ENCODE measurements at places on chromosomes 2 and 18. TPM values are rescaled to one million over a fixed set of nuclear protein-coding genes. Genes with fewer than 3 reads are reported as not detected.
A peak's percentile ranks its signal among the peaks of the same experiment; 100 is the strongest.

ANKRD62 gene
- total RNA-seq, result not detected

DSG4 gene
- total RNA-seq, result not detected

DNA sequence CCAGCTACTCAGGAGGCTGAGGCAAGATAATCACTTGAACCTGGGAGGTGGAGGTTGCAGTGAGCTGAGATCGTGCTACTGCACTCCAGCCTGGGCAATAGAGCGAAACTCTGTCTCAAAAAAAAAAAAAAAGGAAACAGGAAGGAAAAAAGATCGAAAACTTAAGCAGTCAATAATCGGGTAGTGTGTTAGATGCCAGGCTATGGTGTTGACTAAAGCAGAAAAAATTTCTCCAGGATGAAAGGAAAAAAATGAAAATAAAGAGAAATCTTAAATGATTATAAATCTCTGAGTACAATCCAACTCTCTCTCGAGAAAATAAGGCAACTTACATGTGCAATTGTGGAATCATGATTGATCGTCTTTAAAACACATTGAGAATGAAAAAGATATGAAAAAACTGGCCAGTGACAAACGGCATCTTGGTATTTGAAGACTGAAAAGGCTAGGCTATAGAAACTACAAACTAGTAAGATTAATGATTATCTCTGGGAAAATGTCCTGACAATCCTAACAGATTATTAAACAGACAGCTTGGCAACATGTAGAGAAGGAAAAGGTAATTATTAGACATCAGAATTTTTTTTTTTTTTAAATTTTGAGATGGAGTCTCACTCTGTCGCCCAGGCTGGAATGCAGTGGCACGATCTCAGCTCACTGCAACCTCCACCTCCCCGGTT is 16.3 kb upstream of the EPHA4 start:
- H3K4me3 ChIP-seq, result no peak overlapping the region
- no peak for DNase-seq
- no peaks in the 10 kb centered on the region for H3K36me3 ChIP-seq
- peaks cover 24% of the 10 kb centered on the region for H3K4me1 ChIP-seq

DNA sequence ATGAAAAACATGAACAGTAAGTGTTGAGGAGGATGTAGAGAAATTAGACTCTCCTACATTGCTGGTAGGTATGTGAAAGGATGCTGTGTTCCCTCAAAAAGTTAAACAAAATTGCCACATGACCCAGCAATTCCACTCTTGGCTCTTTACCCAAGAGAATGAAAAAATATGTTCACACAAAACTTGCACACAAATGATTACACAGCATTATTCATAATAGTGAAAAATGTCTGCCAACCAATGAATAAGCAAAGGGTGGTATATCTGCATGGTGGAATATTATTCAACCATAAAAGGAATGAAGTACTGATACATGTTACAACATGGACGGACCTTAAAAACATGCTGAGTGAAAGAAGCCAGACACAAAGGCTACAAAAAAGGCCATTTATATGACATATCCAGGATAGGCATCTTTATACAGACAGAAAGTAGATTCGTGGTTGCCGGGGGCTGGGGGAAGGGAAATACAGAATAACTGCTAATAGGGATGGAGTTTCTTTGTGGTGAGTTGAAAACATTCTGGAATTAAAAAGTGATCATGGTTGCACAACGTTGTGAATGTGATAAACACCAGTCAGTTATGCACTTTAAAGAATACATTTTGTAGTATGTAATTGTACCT is 85.4 kb upstream of the MYO3B start:
- H3K4me3 ChIP-seq, result no peak overlapping the region
- peaks cover 39% of the 10 kb centered on the region for H3K36me3 ChIP-seq
- DNase-seq, result no peak
- H3K27me3 ChIP-seq, result no peaks in the 10 kb centered on the region

GRCh38 chr2:109141727-109142283 is 12.8 kb downstream of the SH3RF3 start:
- no peaks in the 10 kb centered on the region for H3K27me3 ChIP-seq
- no peak for DNase-seq
- H3K36me3 ChIP-seq, result no peaks in the 10 kb centered on the region

DNA sequence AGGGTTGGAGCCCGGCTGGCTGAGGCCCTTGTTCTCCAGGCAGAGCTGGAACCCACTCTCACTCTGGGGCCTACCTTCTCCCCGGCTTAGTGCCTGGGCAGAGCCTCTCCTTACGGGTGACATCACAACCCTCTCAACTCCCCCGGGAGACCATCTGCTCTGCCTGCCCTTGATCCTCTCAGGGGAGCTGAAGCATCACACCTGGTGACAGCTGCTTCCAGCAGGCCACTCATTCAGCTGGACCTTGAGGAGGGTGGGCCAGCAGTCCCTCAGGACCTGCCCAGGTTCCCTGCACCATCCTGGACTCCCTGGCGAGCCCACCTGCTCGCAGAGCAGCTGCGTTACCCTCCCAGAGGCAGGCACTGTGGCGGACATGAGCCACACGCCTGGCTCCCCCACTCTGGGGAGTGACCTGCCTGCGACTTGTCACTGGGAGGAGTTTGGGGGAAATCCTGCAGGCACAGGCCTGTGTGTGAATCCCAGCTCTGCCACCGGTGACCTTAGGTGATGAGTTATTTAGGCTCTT is 13.1 kb downstream of the HS6ST1 start:
- DNase-seq, result no peak
- peak overlapping the region; percentile 58 for H3K27ac ChIP-seq

DNA sequence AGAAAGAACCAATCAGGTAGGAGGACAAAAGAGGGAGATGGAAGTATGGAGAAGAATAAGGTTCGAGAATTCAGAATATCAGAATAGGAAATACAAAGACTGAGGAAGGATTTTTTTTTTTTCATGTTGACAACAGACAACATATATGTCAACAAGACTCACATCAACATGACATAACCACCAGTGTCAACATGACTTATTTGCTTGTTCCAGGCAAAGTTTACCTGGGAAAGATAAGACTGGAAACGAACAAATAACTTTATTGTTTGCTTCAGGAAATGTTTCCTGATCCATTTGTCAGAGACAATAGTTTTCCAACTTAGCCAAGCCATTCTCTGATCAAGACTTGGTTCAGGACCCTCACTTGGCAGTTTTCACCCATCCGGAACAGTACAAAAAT is 321.9 kb upstream of the NETO1 start:
- H3K36me3 ChIP-seq, result no peaks in the 10 kb centered on the region
- DNase-seq, result no peak
- peaks cover 4% of the 10 kb centered on the region for H3K4me1 ChIP-seq
- H3K27me3 ChIP-seq, result no peaks in the 10 kb centered on the region

- H3K27ac ChIP-seq, result no peak overlapping the region
- DNase-seq, result no peak
- H3K27me3 ChIP-seq, result no peaks in the 10 kb centered on the region
- peaks cover 3% of the 10 kb centered on the region for H3K36me3 ChIP-seq
Measured at GRCh38 chr2:32900246-32900973, 46.3 kb upstream of the LTBP1 start.

- no peak overlapping the region for H3K4me3 ChIP-seq
- H3K27ac ChIP-seq, result no peak overlapping the region
- peaks cover 6% of the 10 kb centered on the region for H3K4me1 ChIP-seq
- no peak for DNase-seq
Measured at GRCh38 chr18:79521416-79522205, 125.9 kb downstream of the NFATC1 start.

- no peak for DNase-seq
- H3K4me1 ChIP-seq, result peaks cover 30% of the 10 kb centered on the region
Measured at GRCh38 chr18:50663626-50664441, 103.9 kb downstream of the MAPK4 start.

DNA sequence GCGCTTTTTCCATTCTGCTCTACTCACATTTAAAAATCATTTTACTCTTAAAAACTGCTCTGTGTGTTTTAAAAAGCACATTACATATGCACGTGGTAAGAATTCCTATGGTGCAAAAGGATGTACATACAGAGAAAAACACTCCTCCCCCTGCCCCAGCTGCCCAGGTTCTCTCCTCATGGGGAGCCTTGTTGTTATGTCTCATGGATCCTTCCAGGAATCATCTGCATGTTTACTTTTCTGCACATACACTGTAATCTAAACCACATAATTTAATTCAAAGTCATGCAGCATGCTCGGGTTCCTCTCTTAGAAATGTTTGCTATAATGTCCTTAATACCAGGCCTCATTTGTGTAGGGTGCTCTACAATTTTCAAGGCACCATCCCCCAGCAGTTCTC is 243.3 kb downstream of the LOXHD1 start:
- H3K4me1 ChIP-seq, result peaks cover 61% of the 10 kb centered on the region
- no peak overlapping the region for H3K27ac ChIP-seq
- H3K4me3 ChIP-seq, result no peak overlapping the region
- H3K36me3 ChIP-seq, result no peaks in the 10 kb centered on the region
- H3K27me3 ChIP-seq, result no peaks in the 10 kb centered on the region
- DNase-seq, result no peak

GRCh38 chr2:187424146-187424545 is 23.9 kb downstream of the CALCRL start:
- DNase-seq, result no peak
- no peaks in the 10 kb centered on the region for H3K27me3 ChIP-seq
- H3K36me3 ChIP-seq, result no peaks in the 10 kb centered on the region
- no peak overlapping the region for H3K4me3 ChIP-seq
- peaks cover 10% of the 10 kb centered on the region for H3K4me1 ChIP-seq

GRCh38 chr18:44636241-44636640 is 44.4 kb upstream of the SETBP1 start:
- no peak overlapping the region for H3K4me3 ChIP-seq
- no peaks in the 10 kb centered on the region for H3K27me3 ChIP-seq
- no peak overlapping the region for H3K27ac ChIP-seq
- no peaks in the 10 kb centered on the region for H3K36me3 ChIP-seq
- peaks cover 5% of the 10 kb centered on the region for H3K4me1 ChIP-seq

DNA sequence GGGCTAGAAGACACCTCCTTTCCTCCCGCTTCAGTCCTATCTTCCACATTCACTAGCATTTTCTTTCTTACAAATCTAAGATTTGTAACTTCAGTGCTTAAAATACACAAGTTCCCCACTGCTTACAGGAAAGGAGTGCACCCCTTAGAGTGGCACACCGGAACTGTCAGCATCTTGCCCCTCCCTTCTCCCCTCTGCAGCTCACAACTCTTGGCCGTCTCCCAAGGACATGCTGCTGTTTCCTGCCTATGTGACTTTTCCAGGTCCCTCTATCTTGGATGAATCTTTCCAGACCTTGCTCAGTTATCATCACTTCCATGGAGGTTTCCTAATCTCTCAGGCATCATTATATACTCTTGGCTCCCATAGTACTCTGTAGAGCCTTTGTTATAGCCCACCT is 334.8 kb downstream of the CELF4 start:
- peaks cover 85% of the 10 kb centered on the region for H3K27me3 ChIP-seq
- H3K4me3 ChIP-seq, result no peak overlapping the region
- H3K36me3 ChIP-seq, result no peaks in the 10 kb centered on the region
- H3K27ac ChIP-seq, result no peak overlapping the region
- DNase-seq, result no peak
